Stimulated activated CD8-positive, alpha-beta memory T cell treated with anti-CD3 and anti-CD28 coated beads, Interleukin-4, amount 100 ng/mL, for 24 hours (primary cell): ENCODE measurements at places on chromosomes 16 and 17.
A peak's percentile ranks its signal among the peaks of the same experiment; 100 is the strongest.

GRCh38 chr17:50584749-50585148 is 24.2 kb downstream of the CACNA1G start:
- DNase-seq = no peak

GRCh38 chr16:56999409-57000270 is 10.3 kb downstream of the NLRC5 start:
- no peak for DNase-seq

GRCh38 chr17:75875940-75876189 is 2.5 kb downstream of the TRIM47 start:
- DNase-seq = no peak

GRCh38 chr17:51661403-51661802 is 401.1 kb downstream of the UTP18 start:
- no peak for DNase-seq

DNA sequence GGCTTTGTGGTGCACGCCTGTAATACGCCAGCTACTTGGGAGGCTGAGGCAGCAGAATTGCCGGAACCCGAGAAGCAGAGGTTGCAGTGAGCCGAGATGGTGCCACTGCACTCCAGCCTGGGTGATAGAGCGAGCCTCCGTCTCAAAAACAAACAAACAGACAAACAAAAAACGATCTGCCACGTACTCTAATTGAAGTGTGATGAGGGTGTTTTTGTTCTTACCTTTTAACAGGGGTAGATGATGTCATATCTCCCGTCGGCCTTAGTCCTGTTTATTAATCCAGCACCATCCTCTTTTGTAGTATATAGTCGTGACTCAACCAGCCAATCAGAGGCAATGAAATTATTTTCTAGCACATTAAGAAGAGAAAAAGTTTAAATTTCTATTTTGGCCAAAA is 58.5 kb downstream of the IQCK start:
- no peak for DNase-seq

DNA sequence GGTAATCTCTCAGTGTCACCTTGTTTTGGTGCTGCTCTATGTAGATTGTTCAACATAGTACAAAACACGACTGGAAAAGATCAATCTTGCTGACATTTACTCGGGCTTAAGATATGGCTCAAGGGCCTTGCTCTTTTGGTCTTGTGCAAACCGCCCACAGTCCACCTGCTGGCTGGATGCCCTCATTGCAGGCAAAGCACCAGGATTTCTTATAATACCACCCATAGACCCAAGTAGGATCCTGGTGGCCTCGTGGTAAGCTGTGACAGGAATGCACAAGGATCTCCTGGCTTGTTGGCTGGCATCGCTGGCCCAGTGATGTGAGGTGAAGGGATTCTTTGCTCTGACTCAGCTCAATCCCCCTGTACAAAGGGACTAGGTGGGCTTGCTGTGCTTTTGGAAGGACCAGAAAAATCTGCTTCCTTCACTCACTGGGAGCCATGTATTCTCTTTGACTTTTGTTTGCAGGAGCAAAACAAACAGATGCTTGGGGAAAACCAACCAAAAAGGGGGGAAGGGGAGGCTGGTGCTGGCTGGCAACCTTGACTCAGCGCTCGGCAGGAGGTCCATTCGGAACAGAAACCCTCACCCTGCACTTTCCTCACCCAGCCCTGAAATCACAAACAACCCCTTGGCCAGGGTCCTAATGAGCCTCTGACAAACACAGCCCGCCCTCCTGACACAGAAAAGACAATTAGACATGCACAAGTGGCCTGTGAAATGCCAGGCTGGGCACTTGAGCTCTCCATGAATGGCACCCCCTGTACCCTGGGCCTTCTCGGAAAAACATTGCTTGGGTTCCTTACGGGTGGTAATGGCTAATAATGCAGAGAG is 36.6 kb upstream of the MED9 start:
- DNase-seq = peak; percentile 69

DNA sequence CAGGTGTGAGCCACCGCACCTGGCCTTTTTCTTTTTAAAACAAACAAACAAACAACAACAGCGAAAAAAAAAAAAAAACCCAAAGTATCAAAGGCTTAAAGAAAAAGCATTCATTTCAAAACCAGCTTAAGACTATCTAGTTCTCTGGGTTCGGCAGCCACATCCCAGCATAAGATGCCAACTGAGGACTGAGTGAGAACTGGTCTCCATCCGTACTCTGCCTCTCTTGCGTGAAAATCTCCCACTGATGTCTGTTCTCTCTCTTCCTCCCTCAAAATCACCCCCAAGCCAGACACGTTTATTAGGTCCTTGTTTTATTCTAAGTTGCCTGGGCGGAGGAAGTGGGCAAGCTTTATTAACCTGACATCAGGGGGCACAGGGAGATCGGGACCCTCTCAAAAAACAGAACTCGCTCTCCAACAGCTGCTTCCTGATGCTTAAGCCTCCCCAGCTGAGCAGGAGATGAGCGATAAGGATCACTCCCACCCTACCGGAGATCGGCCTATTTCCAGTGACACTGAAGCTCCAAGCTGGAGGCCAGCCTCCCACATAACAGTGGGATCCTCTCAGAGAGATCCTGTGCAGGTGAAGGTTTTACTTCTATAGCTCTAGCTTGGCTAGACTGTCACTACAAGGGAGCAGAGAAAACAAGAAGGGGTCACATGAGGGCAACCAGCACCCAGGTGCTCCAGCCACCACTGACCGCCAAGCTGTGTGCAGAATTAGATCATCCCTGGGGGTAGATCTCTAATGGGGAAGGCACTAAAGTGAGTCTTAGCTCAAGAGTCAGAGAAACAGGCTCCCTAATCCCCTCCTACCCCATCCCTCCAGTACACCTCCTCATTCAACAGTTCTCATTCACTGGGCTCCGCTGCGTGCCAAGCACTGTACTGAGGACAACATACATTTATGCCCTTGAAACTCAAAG is 13.6 kb downstream of the CDC42EP4 start:
- no peak for DNase-seq

DNA sequence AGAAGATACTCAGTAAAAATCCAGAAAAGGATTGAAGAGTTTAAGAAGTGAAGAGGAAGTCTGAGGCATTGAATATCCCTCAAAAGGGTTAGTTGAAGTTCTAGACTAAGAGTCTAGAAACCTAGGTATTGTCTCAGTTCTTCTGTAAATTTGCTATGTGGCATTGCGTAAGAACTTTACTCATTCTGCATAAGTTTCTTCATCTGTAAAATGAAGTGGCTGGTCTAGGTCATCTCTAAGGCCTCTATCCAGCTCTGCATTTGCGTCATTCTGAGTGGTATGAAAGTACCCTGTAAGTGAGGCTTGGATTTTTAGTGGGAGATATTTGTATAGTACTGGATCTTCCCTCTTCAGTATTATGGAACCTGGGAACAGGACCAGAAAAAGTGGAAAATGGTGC is 130.2 kb downstream of the MYO1D start:
- no peak for DNase-seq

GRCh38 chr16:59993101-59993500 is 1259.0 kb upstream of the GOT2 start:
- no peak for DNase-seq

- DNase-seq = no peak
Measured at GRCh38 chr17:52027081-52027480, 131.4 kb downstream of the CA10 start.

- DNase-seq = no peak
Measured at GRCh38 chr16:78483124-78483992, 383.9 kb downstream of the WWOX start.

GRCh38 chr17:69870751-69871199 is 204.2 kb upstream of the KCNJ16 start:
- DNase-seq = no peak

DNA sequence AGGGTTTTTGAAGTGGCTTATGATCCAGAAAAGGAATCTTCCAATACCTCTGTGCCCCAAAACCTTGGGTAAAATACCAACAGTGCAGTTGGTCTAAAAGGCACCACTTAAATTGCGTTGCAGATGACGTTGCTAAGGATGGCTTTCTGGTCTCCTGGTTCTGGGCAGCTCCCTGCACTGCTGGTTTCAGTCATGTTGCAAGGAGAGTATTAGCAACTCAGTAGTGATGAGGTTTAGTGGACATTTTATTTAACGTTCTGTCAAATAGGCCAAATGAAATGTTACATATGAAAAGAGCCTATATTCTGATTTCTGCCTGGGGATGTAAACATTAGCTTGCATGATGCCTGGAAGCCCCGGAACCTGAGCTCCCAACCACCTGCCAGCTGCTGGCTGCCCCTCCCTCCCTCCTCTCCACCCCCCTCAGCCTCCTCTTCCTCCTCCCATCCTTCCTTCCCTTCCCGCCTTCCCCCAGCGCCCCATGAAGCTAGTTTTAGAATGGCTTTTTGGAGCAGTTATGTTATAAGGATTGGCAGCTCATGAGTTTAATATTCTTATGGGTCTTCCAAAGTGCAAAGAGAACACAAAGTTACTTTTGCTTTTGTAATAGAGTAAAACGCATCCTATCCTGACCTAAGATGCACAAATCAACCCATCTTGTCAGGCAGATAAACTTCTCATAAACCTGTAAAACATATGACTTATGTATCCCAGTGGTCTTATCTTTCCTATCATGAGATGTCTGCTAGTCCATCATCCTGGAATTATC is 20.7 kb downstream of the CD7 start:
- no peak for DNase-seq

- DNase-seq = no peak
Measured at GRCh38 chr16:31177136-31177535, 2.8 kb upstream of the FUS start.

GRCh38 chr16:26709175-26709574 is 357.6 kb upstream of the C16orf82 start:
- DNase-seq = no peak

DNA sequence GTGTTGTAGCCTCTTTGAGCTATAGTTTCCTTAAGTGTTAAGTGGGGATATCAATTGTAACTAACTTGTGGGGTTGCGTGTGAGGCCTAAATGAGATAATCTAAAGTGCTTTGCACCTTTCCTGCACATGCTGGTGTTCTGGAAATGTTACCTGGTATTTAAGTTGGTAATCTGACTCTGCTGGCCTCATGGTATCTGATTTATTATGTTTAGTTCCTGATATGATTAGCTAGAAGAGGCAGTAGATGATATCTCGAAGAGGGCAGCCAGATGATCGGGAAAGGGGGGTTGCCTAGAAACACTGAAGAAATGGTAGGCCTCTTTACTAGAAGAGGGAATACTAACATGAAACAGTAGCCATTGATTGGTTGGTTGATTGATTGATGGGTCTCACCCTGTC is 65.4 kb upstream of the CLEC18A start:
- no peak for DNase-seq

GRCh38 chr16:3715430-3715829 is 1.9 kb downstream of the TRAP1 start:
- DNase-seq = no peak

GRCh38 chr17:21495281-21495680 is 119.1 kb downstream of the KCNJ12 start:
- DNase-seq = no peak

GRCh38 chr17:74704544-74704943 is 8.2 kb downstream of the CD300LF start:
- no peak for DNase-seq

DNA sequence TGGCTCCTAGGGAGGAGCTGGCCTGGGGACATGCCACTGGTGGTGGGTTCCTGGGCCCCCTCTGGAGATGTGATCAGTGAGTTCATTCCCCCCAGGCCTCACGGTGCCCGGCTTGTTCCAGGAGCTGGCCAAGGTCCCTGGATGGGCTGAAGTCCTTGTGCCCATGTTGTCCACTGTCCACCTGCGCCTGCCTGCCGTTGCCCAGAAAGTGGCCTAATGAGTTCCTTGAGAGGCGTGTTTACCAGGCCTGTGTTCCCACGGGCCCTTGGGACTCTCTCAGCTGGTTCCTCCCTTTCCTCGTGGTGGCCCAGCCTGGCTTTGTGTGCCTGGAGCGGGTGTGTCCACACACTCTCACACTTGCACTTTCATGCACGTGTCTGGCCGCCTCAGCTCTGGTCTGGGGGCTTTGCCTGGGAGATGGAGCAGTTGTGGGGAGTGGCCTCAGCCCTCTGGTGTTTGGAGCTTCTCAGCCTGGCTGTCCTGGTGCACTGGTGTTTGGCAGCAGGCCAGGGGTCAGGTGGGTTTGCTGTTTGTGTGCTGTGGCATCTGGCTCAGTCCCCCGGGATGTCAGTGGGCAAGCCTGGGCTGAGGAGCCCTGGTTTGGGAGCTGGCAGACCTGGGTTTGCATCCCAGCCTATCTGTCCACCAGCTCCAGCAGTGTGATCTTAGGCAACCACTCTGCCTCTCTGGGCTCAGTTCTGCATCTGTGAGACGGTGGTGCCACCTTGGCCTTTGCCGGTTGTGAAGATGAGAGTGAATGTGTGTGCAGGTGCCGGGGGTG is 18.0 kb downstream of the ADCY7 start:
- DNase-seq = no peak

DNA sequence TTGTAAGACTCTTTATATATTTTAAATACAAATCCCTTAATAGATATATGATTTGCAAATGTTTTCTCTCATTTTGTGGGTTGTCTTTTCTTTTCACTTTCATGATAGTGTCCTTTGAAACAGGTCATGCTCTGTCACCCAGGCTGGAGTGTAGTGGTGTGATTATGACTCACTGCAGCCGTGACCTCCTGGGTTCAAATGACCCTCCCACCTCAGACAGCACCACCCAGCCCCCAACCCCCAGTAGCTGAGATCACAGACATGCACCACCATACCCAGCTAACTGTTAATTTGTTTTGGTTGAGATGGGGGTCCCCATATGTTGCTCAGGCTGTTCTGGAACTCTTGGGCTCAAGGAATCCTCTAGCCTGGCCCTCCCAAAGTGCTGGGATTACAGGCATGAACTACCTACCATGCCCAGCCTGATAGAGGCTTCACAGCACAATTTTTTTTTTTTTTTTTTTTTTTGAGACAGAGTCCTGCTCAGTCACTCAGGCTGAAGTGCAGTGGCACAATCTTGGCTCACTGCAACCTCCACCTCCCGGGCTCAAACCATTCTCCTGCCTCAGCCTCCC is 18.5 kb upstream of the TMIGD1 start:
- no peak for DNase-seq

DNA sequence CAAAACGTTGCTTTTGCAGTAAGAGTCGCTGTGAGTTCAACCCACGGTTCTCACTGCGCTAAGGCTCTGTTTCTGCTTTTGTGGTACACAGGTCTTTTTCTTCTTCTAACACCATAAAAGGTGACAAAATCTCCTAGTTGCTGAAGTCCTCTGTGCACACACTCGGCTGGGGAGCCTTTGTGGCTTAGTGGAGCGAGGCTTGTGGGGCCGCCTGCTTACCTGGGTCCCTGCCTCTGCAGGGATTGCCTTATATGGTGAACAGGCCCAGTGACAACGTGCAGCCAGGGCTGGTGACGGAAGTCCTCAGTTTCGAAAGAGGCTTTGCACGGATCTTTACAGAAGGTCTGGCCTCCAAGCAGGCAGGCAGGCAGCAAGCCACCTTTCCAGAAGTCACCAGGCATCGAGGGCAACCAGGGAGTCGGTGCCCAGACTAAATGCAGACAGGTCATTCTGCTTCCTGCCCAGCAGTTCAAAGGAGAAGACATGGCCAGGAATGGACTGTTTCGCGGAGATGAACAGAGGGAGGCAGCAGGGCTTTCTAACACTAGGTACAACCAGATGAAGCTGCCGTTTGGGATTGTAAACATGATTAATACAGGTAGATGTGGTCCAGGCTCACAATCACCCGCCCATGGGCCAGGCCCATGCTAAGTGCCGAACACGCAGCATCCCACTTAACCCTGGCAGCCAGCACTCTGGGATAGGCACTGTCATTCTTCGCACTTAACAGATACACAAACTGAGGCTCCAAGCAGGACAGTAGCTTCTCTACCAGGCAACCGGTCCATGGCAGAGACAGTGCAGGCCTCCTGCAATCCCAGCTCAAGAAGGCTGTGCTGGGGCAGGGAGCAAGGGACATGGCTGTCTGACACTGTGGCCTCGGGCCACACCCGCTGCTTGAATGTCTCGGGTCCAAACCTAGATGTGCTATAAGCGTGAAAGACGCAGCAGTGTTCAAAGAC is 10.7 kb upstream of the MEAK7 start:
- DNase-seq = peak; percentile 57
